ENCODE measurements at places on chromosomes 1 and 21.

- no peak for DNase-seq
These were observed 10.6 kb upstream of the F3 start for GRCh38 chr1:94552071-94552586.

- DNase-seq = no peak
These were observed 7.7 kb downstream of the TLR5 start for GRCh38 chr1:223135176-223135942.

DNA sequence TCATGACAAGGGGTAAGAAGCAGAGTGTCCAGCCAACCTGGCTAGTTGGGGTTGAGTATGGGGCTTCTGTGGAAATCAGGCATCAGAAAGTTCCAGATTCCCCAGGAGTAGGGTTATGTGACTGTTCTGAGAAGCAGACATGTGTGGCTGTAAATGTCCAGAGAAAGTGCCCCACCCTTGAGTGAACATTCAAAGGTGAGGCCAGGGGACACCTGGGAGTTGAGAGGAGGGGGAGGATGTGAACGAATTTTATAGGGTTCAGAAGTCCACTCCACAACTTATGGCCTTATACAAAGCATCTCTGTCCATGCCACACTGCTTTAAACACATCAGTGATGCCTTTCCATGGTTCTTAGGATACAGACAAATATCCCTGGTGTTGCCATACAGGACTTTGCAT, 133.3 kb downstream of the IGSF21 start:
- no peak for DNase-seq

DNA sequence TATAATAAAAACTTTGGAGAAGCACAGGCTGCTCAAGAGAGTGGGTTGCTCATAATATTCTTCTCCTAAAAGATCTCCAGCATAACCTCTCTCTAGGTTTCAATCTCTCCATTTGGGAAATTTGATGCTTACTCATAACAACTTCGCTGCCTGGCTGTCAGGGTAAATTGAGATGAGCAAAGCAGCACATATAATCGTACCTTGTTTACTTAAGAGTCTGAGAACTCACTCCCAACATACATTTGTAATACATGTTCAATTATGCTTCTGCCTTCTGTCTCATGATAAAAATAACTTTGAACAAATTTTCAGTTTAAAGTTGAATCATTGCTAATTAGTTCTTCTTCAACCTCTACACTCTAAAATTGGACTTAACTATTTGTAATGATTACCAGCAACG, 68.9 kb downstream of the DUSP10 start:
- DNase-seq = no peak

- DNase-seq = no peak
These were observed 45.5 kb downstream of the CACHD1 start for GRCh38 chr1:64515427-64515826.

GRCh38 chr1:64645735-64646134, 99.1 kb upstream of the RAVER2 start:
- DNase-seq = no peak

GRCh38 chr1:27542463-27543273, 52.7 kb upstream of the WASF2 start:
- DNase-seq = no peak

- DNase-seq = no peak
These were observed 115.7 kb downstream of the RGL1 start for GRCh38 chr1:183920651-183921050.

GRCh38 chr1:30508611-30509010, 214.8 kb downstream of the MATN1 start:
- no peak for DNase-seq

- DNase-seq = no peak
These were observed 119.5 kb upstream of the TMPRSS2 start for GRCh38 chr21:41627428-41627827.

DNA sequence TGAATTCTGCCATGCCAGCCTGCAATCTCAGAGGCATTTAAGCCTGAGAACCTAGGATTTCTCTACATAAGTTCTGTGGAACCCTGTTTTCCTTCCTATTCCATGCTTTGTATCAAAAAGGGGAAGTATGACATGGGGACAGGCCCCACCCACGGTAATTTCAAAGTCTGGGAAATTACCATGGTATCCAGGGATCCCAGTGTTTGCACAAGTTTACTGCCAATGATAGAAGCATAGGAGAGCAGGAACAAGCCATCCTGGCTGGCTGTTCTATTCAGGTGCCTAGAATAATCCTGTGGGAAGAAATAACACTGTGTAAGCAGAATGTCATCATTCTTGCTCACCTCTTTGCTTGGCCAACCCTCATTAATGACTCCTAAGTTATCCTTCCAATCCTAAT, 53.8 kb upstream of the ATP1B1 start:
- DNase-seq = no peak

DNA sequence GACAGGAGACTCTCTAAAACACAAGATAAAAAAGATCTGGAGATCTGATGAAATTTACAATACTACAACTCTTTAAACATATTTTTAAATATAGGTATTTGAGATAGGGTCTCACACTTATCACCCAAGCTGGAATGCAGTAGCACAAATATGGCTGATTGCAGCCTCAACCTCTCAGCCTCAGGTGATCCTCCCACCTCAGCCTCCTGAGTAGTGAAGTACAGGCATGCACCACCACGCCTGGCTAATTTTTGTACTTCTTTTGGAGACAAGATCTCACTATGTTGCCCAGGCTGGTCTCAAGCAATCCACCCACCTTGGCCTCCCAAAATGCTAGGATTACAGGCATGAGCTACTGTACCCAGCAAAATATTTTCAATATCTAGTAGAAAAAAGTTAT, 170.0 kb upstream of the NR5A2 start:
- DNase-seq = no peak

DNA sequence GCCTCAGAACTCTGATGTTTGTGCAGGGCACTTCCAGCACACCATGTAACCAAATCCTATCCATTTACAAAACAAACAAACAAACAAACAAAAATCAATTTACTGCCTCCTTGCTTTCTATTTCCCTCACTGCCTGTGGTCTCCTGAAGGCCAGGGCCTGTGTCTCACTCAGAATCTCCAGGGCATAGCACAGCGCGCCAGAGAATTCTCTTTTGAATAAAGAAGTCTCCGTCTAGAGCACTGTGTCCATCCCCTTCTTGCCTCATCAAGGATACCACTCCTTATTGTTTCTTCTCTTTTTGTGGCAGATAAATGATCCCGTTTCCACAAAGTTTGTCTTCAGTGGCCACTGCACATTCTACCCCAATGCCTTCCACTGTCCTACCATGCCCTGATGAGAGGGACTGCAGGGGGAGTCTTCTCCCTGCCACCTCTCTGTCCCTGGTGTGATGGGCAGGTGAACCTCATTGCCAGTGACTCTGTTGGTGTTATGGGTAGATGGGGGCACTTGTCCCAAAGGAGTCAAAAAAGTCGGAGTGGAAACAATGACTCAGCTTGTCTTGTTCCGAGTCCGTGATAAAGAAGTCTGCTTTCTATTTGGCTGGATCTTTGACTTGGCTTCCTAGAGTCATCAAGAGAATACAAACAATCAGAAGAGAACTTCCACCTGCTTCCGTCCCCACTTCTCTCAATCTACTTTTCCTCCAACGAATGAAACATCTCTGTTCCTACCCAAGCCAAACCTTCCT, 30.0 kb downstream of the XCL2 start:
- peak; percentile 23 for DNase-seq

DNA sequence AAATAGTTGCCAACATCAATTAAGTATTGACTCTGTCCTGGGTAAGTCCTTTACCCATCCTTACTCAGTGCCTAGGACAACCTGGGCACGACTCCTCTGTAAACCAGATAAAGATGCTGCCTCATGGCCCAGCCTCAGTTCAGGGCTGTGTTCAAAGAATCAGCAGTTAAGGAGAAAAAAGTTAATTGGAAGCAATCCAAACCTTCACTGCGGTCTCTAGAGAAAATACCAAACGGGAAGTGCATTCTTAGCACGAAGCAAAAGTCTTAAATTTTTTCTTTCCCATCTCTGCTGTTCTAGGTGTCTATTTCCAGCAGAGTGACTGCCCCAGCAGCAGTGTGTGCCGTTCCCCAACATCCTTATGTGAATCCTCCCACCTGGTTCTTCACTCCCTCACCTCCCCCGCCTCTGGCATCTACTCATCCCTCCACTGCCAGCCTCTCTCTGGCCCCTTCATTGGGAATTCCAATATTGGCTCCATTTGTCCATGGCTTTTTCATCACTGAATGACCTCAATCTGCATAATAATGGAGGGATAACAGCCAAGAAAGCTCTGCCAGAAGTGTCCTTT, 23.2 kb downstream of the KANK4 start:
- DNase-seq = peak; percentile 6

GRCh38 chr1:112058815-112059450, 69.5 kb upstream of the KCND3 start:
- DNase-seq = no peak

GRCh38 chr1:38141483-38141882, 94.9 kb upstream of the POU3F1 start:
- DNase-seq = no peak

GRCh38 chr1:33709783-33710718, 153.8 kb upstream of the HMGB4 start:
- no peak for DNase-seq

GRCh38 chr1:100847361-100848082, 47.1 kb downstream of the EXTL2 start:
- no peak for DNase-seq

GRCh38 chr1:160581961-160582360, 2.7 kb upstream of the CD84 start:
- DNase-seq = no peak

DNA sequence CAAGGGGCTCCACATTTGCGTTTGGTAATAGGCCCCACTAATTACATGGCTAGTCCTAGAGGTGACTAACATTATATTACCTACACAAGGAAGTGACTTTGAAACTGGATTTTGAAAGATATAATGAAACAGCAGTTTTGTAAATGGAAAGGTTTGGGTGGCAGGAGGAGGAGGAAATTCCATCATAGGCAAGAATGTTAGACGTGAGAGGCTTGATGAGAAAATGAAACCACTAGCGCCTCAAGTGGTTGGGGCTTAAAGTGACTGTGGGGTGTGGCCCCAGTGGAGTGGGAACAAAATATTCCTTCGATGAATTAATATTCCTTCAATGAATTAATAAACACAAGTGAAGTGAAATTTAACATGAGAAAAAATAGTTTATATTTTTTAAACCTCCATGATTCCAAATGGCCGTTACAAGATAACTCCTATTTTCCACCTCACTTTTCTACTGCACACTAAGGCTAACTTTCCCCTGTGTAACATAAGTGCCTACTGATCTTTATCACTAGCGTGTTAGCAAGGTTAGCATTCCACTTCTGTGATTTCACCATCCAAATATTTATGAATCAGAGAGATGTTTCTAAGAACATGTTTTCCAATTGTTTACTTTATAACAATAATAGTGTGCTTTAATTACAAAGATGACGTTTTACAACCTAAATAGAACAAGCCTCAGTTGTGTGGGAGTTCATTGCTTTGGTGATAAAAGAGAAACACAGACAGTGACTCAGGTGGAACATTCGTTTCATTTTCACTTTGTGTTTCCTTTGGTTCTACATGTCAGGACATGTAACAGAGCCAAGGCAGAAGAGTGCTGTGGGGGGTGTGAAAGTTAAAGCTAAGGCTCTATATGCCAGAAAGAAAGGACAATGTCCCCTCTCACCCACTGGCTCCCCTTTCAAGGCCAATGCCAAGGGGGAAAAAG, 12.5 kb upstream of the ATF3 start:
- DNase-seq = peak; percentile 84

- DNase-seq = no peak
These were observed 22.2 kb upstream of the DPT start for GRCh38 chr1:168751195-168751650.

DNA sequence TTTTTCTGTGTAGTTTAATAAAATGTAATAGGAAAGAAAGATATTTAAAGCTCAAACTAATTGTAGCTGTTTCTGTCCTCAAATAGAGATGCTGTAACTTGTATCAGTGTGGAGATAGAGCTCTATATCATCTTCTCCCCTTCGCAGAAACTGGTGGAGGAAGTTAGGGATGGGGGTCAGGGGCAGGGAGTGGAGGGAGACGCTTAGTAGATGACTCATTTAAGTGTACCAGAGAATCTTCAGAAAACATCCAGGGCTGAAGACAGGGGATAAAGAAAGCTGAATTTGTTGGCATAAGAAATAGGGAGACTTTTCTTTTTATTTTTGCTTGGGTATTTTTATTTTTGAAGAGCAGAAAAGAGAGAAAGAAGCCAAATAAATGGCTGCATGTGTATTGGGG, 282.6 kb upstream of the DPYD start:
- no peak for DNase-seq

DNA sequence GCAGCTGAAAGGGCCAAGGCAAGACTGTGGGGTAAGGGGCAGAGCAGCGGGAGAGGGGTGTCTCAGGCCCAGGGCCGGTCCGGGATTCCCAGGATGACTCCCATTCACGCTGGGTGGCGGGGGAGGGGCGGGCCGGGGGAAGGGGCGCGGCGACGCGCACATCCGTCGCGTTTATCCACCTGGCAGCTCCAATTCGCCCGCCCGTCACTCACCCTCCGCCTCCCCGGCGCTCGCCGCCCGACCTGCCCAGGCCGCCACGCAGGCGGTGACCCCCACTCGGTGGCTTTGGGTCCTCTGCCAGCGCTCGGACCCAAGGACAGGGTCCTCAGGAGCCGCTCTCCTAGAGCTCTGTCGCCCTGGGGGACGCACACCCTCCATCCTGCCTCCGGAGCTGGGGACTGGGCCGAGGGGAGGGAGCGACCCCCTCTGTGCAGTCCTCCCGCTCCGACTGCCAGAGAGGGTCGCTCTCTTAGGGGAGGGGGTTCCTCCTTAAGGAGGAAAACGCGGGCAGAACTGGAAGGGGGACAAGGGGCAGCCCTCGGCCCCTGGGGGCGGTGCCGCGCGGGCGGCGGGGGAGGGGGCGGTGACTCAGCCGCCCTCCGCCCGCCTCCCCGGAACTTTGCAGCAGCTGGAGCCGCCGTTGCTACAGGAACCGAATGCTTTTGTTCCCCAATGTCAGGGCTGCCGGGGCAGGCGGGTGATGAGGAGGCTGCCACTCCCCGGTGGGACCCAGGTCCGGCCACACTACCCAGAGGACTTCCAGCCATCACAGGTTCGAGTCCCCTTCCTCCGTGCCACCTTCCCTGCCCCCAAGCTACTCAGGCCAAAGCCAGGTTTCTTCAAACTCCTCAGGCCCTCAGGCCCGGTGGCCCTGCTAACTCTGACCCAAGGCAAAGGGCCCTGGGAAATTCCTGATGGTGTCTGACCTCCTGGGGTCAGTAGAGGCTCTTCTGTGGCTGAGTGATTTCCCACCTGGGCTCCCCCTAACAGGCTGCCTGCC, 3.4 kb downstream of the ADGRB2 start:
- peak; percentile 77 for DNase-seq

GRCh38 chr1:18965206-18966173, 9.0 kb upstream of the IFFO2 start:
- DNase-seq = no peak
